GM06990 (cell line): ENCODE measurements at places on chromosomes 5 and 9.

- no peak for DNase-seq
These were observed 205.6 kb downstream of the TAF11L14 start for GRCh38 chr5:17839848-17840247.

DNA sequence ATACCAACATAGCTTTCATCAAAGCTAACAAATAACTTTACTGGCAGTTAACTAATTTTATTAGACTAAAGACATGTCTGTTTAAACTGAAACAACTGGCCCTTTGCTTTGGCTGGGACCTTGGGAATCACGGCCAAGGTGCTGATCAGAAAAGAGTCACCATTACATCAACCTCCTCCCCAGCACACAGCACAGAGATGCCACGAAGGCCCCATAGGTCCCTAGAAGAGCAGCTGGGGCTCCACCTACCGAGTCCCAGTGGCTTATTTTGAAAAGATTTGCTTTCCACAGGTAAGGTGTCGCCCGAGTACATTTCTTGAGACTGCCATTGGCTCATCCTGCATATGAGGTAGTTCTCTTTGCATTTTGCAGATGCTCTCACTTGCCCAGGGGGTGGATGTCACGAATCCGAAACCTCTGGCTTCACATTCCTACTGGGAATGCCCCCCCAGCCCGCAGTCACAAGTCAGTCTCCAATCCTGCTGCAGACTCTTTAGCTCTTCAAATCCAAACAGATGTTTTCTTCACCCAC lies 18.8 kb upstream of the HSD17B3 start:
- DNase-seq, result no peak

GRCh38 chr5:125232779-125233230 lies 486.4 kb upstream of the ZNF608 start:
- DNase-seq, result no peak

- DNase-seq, result no peak
These were observed 1828.8 kb downstream of the MAT2B start for GRCh38 chr5:165334201-165334600.
